ENCODE measurements at places on chromosomes 4 and X.

GRCh38 chr4:40800064-40800463 lies 50.3 kb downstream of the NSUN7 start:
- DNase-seq, result no peak

- no peak for DNase-seq
Measured at GRCh38 chrX:134604701-134605311, 53.5 kb downstream of the PLAC1 start.

- DNase-seq, result no peak
Measured at GRCh38 chrX:107025545-107025944, 25.5 kb upstream of the MORC4 start.

- DNase-seq, result no peak
Measured at GRCh38 chrX:625137-625691, 5.4 kb upstream of the SHOX start.

DNA sequence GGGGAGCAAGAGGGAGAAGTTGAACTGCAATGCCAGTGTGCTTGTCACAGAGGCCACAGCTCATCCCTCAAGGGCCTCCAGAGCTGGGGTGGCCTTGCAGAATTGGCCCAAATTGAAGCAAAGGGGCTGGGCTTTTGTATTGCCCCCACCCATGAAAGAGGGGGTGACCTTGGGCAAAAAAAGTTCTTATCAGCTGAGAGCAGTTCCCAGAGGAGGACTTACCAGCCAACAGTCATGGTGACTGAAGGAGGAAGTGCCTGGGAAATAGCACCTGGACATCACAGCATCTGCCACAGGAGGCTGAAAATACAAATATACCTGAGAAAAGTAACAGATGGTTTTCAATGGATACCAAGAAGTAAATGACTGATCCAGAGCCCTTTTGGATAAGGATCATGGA lies 262.4 kb downstream of the MID1IP1 start:
- DNase-seq, result no peak

GRCh38 chrX:147933815-147934214 lies 22.1 kb downstream of the FMR1 start:
- no peak for DNase-seq

DNA sequence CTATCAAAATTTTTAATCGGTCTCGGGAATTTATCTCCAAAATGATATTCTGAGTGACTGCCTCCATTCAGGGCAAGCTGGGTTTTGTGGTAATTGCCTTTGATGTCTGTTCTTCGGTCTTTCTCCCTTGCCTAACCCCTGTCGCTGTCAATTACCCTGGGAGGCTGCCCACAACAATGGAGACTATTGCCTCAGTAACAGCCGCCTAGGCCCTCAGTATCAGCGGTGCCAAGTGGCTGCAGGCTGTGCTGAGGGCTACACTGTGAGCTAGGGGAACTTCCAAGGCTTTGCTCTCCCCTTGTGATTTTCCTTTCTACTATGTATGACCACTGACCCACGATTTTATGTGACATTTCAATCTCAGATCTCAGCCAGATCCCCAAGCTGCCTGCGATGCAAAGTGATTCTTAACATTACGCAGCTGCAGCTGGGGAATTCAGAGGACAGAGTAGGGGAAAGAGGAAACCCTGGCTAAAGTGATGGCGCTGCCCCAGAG lies 36.3 kb upstream of the REST start:
- no peak for DNase-seq

DNA sequence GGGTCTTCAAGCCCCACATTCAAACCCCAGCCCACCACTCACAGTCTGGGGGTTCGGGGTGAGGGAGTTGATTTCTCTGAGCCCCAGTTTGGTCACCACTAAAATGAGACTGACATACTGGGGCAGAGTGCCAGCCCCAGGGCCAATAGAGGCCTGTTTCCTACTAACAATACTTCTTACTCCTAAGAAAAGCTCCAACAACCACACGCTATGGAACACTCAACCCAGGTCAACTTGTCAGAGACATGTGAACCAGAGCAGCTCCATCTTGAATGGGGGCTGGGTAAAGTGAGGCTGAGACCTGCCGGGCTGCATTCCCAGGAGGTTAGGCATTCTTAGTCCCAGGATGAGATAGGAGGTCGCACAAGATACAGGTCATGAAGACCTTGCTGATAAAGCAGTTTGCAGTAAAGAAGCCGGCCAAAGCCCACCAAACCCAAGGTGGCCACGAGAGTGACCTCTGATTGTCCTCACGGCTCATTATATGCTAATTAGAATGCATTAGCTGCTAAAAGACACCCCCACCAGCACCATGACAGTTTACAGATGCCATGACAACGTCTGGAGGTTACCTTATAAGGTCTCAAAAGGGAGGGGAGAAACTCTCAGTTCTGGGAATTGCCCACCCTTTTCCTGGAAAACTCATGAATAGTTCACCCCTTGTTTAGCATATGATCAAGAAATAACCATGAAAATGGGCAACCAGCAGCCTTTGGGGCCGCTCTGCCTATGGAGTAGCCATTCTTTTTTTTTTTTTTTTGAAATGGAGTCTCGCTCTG lies 26.6 kb upstream of the HTRA3 start:
- DNase-seq, result no peak

DNA sequence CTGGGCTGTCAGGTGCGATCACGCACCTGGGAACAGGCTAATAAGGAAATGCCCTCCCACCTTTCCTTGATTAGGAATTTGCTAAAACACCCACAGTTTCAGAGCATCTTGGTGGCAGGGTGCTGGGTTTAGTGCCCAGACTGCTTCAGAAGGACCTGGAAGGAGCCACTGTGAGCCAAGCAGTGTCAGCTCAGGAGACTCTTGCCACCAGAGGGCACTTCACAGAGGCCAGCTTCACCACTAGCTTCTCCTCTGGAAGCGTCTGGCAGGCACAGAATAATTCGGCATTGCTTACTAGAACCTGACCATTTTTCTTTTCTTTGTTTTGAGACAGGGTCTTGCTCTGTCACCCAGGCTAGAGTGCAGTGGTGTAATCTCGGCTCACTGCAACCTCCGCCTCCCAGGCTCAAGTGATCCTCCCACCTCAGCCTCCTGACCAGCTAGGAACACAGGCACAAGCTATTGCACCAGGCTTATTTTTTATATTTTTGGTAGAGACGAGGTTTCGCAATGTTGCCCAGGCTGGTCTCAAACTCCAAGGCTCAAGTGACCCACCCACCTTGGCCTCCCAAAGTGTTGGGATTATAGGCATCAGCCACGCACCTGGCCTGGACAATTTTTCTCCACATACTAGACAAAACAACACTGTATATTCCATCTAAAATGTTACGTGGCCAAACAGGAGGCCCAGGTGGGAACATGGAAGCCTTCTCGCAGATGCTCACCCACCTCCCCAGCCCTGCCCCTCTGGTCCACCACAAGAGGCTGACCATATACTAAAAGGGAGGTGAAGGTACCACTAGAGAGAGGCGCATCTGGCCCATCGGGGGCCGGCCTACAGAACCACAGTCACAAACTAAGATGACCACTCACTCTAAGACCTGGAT lies 14.1 kb downstream of the NOP14 start:
- no peak for DNase-seq

DNA sequence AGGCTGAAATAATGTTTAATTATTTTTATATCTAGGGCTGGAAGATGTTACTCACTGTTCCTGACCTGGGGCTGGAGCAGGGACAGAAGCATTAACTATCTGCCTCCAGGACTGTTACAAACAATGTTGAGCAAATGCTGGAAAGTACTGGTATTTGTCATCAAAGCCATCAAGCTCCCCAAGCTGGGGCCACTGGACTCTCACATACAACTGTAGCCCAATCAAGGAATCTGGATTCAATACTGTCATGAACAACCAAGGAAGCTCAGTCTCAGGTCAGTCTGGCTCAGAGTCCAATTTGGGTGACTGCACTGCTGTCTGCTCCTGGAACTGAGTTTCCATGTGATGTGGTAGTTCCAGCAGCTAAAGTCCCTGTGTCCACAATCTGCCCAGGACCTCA lies 50.4 kb downstream of the APOO start:
- DNase-seq, result no peak

GRCh38 chr4:149120331-149121022 lies 678.3 kb upstream of the NR3C2 start:
- no peak for DNase-seq

- no peak for DNase-seq
Measured at GRCh38 chr4:814312-814850, 11.5 kb downstream of the CPLX1 start.

- DNase-seq, result no peak
Measured at GRCh38 chr4:107721436-107722100, 1.5 kb upstream of the PAPSS1 start.

All from activated naive CD4-positive, alpha-beta T cell treated with anti-CD3 and anti-CD28 coated beads, Interleukin-2, amount 50 U/mL, for 72 hours (primary cell).